Stimulated activated naive CD4-positive, alpha-beta T cell (primary cell): ENCODE measurements at places on chromosomes 3 and 15.

DNA sequence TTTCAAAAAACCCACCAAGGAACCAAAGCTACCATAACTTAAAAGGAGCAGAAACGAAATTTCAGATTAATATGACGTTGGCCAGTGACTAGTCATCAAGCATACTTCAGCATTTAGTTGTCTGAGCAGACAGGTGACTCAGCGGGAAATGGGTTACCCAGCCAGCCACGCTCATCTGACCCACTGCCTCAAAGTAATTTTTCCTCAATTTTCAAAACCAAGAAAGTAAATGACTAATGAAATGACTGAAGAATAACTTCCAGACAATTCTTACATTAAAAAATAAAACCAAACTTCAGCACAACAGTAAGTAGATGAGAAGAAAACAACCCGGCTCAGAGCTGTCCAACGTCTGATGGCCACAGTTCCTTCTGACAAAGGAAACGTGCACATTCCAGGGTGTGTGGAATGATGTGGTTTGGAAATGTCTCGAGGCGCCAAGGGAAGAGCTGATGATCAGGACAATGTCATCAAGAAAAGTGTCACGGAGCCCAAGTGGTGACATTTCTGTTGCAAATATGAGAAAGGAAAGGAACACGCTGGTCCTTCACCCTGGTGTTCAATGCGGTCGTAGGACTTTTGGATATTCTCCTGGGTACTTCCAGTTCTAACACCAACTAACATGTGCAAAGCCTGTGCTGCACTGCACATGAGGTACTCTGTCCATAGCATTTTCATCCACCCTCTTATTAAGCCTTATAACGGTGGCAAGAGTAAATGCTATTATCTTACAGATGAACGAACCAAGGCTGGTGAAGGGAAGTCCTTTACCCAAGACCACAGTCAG lies 79.1 kb downstream of the FOXP1 start:
- no peak for DNase-seq

GRCh38 chr3:102144063-102144462 lies 290.8 kb upstream of the ZPLD1 start:
- no peak for DNase-seq

DNA sequence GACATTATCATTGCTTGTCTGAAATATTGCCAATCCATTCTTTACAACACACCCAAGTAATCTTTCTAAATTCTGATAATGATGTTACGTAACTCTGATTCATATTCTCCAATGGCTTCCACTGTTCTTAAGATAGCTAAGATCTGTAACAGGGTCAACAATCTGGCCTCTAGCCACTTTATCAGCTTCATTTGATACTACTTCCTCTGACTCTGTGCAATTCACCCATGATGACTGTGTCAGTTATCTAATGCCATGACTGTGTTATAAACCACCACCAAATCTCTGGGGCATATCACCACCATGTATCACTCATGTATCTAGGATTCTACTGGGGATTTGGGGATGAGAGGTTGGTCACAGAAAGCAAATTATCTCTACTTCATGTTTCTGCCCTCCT lies 44.0 kb downstream of the CD200 start:
- DNase-seq = no peak

DNA sequence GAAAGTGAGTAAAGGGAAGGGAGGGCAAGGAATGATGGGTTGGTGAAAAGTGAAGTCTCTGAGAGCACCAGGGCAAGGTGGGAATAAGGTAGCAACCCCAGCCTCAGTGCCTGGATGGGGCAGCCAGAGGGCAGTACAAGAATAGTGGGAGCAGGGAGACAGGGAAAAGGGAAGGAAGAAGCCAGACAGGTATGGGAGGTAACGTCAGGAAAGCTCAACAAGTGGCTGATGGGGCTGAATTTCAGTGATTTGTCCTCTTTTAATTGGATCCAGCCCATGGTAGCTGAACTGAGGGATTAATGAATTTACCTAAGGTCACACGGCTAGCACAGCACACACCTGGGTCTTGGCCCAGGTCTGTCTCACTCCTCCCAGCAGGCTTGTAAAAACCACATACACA lies 12.6 kb downstream of the RORA start:
- DNase-seq = no peak

DNA sequence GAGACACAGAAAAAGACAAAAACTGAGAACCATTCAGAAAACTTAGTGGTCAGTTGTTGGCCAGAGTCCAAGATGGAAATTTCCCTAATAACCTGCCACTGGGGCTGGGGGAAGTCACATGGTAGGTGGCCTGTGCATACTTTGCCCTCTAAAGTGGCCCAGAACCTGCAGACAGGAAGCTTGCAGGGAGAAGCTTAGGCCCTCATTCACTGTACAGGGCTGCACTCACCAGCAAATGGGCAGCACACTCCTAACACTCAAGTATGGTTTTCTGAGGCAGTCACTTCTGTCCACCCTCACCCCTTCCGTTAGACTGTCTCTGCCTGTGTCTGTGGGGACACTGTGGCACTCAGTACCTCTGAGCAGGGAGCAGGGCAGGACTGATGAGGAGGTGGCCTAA lies 14.5 kb upstream of the RNU6-1 start:
- DNase-seq = no peak

DNA sequence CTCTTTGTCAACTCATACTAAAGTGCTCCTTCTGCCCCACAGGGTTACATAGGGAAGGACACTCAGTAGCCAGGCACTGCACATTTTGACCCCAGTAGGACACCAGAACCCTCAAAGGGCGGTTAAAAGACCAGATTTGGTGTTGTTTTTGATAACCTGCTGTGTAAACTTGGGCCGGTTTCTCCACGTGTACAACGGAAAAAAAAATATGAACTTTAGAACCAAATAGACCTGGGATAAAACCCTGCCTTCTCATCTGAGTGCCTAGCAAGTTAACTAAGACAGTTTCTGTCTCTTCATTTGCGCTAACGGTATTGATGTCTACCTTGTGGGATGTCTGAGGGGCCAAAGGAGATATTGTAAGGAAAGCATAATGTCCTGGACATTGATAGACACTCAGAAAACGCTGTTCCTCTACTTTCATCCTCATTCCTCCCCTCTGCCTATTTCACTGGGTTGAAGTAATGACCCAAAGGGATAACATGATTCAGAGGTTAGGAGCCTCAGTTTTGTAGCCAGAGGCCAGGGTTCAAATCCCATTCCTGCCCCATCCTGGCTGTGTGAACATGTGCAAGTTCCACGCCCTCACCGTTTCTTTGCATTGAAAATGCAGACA lies 155.9 kb upstream of the LPP start:
- no peak for DNase-seq

DNA sequence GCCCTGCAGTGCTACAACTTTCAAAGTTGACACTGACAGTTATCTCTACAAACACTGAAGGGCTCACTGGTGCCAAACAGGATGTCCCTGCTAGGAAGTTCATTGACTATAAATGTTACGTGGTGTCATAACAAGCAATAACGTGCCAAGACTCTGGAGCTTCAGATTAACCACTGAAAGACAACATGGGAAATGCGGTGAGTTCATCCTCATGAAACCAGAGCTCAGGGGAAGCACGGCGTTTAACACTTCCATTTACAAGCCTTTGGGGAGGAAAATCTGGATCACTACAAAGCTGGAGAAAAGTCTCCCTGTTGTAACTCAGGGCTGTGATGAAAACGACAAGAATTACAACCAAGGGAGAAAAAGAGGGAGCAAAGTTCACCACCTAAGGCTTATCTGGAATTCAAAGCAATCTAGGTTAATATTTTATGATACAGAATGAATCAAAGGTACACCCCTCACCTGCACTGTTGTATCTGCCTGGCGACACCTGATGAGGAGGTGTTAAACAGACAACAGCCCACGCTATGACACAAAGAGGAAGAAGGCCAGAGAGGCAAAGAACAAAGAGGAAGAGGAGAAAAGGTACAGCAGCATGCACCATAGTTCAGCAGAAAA lies 27.0 kb downstream of the SHQ1 start:
- peak; percentile 34 for DNase-seq

GRCh38 chr3:32238453-32239306 lies at the start of gene CMTM8:
Gene CMTM8 (plus strand): TSS chr3:32238680. CDS start chr3:32238973, 293 bp downstream.
- DNase-seq = peak; percentile 60

GRCh38 chr3:73228959-73229358 lies 167.5 kb downstream of the EBLN2 start:
- no peak for DNase-seq

- DNase-seq = no peak
Measured at GRCh38 chr15:66706225-66706732, 4.2 kb downstream of the SMAD6 start.

- DNase-seq = no peak
Measured at GRCh38 chr3:58404396-58404795, 29.2 kb downstream of the PDHB start.

DNA sequence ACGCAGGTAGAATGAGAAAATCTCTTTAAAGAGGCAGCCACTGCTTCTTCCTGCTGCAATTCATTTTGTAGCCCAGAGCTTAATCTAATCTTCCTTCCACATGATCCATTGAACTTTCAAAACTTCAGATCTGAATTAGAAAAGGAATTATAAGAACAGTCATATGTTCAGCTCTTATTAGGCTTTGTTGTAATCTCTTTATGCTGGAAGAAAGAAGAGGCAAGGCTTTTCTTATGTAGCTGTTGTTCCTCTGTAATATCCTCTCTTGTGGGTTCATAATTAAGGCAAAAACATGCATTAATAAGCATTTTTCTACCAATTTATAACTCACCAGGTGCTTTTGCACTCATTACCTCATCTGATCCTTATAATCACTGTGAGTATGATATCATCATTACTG lies 634.9 kb upstream of the CFAP20DC start:
- DNase-seq = no peak

GRCh38 chr15:57887825-57888224 lies 177.7 kb downstream of the ALDH1A2 start:
- DNase-seq = no peak

- DNase-seq = no peak
Measured at GRCh38 chr15:97140216-97140615, 809.7 kb downstream of the NR2F2 start.

GRCh38 chr3:175255698-175256097 lies 396.6 kb downstream of the NAALADL2 start:
- DNase-seq = no peak

GRCh38 chr3:19573644-19574043 lies 360.4 kb downstream of the EFHB start:
- DNase-seq = no peak

GRCh38 chr3:2921903-2922302 lies 188.3 kb downstream of the IL5RA start:
- no peak for DNase-seq

DNA sequence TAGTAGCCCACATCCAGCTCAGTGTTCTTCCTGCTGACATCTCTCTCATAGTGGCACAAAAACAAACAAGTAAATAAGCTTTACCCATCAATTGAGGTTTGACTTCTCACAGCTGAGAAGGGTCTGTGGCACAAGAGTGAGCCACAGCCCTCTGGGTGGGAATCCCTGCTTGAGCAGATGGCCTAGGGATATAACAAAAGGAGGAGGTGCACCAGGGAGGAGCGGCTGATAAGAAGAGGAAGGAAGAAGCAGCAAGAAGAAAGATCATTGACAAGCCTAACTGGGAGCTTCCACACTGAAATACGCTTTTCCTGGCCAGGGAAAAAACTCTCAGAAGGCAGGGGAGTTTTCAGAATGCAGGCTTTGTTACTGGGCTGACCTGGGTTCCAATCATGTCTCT lies 279.8 kb downstream of the UACA start:
- no peak for DNase-seq

GRCh38 chr15:74251131-74251811 lies 15.1 kb downstream of the CCDC33 start:
- DNase-seq = no peak

- DNase-seq = no peak
Measured at GRCh38 chr15:56608140-56608778, 125.0 kb downstream of the ZNF280D start.

- DNase-seq = no peak
Measured at GRCh38 chr3:64588380-64588779, 99.4 kb downstream of the ADAMTS9 start.

DNA sequence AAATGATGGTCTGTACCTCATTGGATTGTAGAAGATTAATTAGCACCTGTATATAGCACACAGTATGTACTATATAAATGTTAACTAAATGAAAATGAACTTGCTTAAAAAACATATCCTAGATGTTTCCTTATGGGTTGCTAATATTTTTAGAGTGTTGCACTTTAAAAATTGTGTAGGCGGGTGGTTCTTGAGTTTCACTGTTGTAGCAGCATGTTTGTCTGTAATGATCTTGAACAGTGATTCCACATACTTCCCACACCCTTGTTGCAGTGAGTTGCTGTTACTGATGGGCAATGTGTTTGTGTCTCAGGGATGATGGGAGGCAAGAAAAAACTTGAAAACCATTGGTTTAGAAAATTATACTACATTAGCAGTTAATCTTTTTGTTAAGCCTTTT lies 22.0 kb downstream of the USP3 start:
- no peak for DNase-seq

DNA sequence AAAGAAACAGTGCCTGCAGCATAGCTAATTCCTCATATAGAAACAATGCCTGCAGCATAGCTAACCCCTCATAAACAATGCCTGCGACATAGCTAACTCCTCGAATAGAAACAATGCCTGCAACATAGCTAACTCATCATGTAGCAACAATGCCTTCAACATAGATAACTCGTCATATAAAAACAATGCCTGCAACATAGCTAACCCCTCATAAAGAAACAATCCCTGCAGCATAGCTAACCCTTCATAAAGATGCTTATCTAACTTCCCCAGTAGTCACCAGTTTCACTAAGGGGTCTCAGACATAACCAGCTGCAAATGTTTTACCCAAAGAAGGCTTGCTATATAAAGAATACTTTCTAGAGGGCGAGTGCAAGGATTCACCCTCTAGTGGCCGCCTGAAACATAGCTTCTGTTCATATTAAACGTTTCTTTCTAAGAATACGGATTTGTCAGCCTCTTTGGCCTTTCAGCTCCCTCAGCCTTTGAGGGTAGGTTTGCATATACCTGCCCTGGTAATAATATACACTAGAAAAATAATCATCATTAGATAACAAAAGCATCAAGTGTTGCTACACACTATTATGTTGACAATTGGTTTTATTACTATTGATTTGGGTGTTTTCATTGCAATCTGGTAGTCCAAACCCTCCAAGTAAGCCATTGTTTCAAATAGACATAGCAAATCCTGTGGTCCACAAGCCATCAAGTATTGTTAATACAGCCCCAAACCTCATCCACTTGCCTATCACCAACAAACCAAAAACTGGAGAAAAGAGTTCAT lies 44.4 kb upstream of the FAN1 start:
- no peak for DNase-seq

- DNase-seq = peak; percentile 46
Measured at GRCh38 chr15:98649472-98650416, 1.4 kb downstream of the IGF1R start.

DNA sequence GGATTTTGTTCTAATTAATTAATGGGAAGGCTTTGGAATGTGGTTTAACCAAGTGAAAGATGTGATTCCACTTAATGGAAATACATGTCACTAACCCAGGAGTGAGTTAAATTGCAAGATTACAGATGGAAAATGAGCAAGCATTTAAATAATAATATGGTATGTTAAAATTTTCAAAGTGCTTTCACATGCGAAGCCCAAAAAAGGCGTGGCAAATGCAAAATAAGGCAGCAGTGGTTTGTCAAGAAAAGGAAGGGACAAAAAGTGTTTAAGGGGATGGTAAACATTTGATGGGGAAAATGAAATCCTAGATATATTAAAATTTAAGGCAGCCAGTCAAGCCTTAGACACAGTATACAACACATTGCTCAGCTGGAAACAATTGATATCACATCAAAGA lies 2.9 kb downstream of the TICRR start:
- DNase-seq = no peak

- no peak for DNase-seq
Measured at GRCh38 chr3:140655678-140656077, 22.2 kb upstream of the TRIM42 start.
